ENCODE measurements at places on chromosomes 3 and 15.

DNA sequence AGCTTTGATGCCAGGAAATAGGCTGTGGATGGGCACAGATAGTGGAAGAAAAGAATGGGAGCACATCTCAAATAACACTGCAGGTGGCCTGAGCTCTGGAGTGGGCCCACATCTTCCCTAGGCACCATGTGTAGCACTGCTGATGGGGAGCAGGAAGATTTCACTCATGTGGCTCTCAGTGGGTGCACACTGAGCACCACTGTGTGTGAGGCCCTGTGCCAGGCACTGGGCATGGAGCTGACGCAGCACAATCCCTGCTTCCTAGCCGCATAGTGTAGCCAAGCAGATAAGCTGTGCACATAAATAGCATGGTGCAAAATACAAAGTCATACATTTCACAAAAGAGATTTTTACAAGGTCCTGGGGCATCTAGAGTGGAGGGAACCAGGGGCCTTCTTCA, 101.6 kb downstream of the MOBP start:
- DNase-seq, result no peak

DNA sequence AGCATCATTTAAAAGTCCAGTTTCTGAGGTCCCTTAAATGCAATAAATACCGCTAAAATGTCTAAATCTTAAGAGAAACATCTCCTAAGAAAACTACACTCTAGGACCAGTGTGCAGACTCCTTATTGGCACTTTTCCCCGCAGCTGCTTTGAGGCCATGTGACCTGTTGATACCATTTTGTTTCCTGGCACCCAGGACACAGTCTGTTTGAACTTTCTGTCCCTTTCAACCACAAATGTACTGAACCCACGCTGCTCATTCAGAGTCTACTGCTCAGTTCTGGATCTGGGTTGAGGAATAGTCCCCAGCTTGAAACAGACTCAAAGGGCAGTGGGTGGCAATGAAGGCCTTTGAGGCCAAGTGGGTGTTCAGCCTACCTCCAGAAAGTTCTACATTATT, 17.1 kb downstream of the LDHAL6B start:
- no peak for DNase-seq

GRCh38 chr3:143822374-143822773, 25.9 kb downstream of the SLC9A9 start:
- no peak for DNase-seq

DNA sequence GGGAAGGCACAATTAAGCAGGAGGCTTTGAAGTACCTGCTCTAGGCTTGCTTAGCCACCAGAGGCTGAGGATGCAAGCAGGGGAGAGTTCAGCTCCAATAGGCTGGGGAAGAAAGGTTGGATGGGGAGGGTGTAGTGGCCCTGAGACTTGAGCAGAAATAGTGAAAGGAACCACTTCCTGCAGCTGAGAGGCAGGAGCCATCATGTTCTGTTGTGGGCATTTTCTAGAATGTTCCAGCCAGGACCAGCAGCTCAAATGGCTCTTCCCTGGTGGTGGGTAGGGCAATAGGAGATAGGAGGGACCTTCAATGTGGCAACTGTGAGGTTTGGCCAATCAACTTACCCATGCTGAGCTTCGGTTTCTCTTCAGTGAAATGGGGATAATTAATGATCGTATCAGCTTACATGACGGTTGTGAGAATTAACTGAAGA, 79.1 kb upstream of the CGNL1 start:
- DNase-seq, result no peak

GRCh38 chr3:77514766-77515165, 474.9 kb downstream of the ROBO2 start:
- DNase-seq, result no peak

GRCh38 chr15:25611603-25612002, 172.8 kb upstream of the UBE3A start:
- DNase-seq, result no peak

- no peak for DNase-seq
Measured at GRCh38 chr3:120470870-120471269, 20.1 kb upstream of the FSTL1 start.

DNA sequence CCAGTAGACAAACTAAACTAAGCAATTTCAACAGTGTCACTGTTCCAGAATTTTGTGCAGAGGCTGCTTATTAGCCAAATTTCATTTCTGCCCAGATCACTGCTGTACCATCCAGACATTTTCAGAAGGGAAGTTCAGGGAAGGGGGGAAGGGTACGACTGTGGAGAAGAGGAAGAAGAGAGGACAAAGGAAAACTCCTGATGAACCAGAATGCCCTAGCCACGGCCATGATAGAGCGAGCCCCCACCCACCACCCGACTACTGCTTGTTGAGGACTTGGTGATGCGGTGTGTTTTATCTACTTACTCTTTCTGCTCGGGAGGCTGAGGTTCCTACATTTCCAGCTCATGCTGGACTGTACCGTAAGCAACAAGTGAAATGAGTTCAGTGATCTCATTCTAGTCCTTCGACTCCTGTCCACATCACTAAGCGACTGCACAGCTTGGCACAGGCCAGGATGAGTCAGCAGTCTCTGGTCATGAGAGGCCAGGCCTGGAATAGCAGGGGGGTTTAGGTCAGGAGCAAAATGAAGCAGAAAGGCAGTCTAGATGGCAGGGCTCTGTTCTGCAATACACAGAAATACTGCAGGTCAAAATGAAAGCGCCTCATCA, 330.8 kb downstream of the TIGIT start:
- no peak for DNase-seq

DNA sequence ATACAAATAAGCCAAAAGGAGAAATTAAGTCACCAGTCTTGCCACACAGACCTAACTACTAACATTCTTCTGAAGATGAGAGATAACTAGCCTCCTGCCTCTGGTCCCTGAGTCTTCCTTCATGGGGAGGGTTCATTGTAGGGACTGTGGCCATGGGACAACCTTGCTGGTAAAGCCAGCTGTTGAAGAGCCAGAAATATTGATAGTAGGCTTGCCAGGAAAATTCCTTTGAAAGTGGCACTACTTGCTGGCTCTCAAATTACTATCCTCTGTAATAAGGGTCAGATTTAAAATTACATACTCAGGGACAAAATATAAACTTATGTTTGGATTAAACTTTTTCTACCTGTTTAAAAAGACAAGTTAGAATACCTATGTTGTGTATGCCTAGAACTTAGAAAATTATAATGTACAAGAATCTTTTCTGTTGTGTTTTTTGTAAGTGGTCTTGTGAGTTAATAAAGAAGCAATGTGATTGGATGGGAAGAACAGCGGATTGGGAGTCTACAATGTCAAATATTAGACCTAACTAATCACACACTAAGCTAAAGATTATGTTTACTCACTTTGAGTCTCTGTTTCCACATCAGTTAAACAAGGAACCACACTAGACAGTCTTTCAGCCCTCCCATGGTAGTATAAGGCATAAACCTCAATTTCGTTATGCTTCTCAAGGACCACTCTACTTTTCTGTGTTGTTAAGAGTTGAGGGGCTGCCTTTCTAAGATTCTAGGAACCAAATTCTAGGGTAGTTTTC, 60.0 kb upstream of the TRIM71 start:
- DNase-seq, result no peak

Data from progenitor cell of endocrine pancreas (in vitro differentiated cells).